ENCODE measurements at places on chromosomes 13 and 19.

GRCh38 chr19:32869966-32870573 lies 503 bp upstream of the SLC7A9 start:
- DNase-seq, result no peak

DNA sequence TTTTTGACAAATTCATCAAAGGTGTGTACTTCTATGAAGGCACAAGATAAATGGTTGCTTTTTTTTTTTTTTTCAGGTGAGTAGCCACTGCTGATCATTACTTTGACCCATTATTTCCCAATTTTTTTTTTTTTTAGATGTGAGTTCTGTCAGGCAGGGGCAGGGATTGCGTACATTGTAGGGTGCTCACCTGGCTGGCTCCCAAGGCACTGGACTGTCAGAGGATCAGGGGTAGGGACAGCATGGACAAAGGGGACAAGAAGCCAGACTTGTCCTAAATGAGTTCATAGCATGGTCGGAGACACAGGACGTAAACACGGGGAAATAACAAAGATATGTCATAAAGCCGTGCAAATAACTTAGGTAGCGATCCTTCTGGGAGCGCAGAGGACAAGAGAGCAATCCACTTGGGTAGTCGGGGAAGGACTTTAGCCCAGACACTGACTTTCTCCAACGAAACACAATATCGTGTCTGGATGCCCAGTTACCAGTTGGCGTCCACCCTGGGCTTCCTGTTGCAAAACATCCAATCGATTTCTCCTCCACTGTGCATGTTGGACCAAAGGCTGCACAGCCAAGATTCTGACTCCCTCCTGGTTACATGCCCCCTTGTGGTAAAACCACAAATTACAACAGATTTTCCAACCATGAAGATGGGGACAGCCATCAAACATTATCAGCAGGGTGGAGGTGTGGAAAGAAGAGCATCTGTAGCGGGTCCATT lies 27.5 kb upstream of the KATNAL1 start:
- peak; percentile 0 for DNase-seq

DNA sequence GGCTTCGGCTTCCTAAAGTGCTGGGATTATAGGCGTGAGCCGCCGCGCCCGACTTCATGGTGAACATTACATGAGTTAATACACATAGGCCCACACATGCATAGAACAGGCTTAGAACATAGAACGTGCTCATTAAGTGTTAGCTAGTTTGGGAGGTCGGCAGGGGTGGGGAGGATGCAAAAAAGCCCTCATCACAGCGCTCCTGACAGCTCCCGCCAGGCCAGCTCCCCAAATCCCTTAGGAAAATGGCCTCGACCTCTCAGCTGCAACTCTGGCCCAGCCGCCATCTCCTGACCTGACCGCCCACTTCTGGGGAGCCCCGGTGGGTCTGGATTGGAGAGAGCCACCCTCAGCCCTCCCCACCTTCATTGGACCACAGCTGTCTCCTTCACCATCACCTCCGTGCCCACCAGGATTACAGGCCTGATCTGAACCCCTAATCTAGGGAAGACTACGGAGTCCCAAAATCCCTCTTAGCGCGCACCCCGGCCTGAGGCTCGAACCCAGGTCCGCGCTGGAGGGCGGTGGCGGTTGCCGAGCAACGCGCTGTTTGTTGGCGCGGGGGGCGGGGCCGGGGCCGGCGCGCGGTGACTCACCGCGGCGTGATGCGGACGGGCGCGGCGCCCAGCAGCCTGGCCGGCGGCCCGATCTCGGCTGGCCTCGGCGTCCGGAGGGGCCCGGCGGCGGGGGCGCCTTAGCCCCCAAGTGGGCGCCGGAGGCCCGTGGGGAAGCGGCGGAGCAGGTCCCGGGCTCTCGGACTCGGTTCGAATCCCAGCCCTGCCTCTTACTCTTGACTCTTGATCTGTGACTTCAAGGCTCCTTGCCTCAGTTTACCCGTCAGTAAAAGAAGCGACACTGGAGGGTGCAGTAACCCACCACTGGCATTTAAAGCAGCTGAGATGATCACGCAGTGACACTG lies 26.7 kb upstream of the NANOS3 start:
- no peak for DNase-seq

DNA sequence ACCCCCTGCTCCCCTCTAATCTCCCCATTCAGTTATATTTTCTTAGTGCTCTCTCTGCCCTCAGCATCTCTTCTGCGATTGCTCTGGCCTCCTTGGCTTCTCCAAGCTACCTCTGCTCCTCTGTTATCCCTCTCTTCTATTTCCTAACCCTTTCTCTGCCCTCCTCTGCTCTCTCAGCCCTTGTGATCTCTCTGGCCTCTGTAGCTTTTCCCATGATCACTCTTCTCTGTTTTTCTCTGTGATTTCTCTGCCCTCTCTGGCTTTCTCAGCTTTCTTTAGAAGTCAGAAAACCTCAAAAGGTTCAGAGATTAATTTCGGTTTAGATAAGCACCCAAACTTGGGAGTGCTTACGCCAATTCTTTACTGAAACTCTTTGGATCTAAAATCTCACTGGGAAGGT lies 795.0 kb downstream of the DIAPH3 start:
- DNase-seq, result no peak

DNA sequence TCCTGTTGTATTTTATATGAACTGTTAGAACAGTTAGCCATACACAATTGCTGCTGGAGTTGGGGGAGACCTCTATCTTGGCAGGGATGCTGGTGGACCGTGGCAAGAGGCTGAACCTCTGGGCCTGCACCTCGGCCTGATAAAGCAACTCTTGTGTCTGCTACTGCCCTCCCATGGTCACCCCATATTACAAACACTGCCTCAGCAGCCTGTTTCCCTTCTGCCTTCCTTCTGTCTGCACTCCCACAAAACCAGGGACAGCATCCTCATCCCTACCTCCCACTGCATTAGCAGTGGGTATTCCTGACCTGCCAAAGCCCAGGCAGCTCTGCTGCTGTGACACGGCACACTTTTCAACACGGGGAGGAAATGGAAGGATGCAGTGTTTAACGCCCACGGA lies 456.4 kb downstream of the FGF14 start:
- no peak for DNase-seq

DNA sequence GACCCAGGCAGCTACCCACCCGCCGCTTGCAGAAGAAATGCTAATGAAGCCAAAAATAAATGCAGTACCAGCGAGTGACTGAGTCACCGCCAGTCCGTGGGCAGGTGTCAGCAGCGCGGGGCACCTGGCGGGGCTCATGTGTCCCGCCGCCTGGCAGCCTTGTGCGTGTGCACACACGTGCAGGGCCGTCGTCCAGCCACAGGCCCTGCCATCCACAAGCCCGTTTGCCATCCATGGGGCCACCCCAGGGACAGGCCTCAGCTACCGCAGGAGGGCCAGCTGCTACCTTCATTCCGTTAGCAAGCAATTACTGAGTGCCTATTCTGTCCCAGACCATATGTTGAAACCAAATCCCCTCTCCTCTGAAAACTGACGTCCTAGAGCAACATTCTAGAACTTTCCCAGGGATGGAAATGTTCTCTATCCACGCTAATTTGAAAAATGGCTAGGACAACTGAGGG lies 20.5 kb downstream of the NCAN start:
- no peak for DNase-seq

GRCh38 chr13:93422980-93423543 lies 196.5 kb downstream of the GPC6 start:
- no peak for DNase-seq

DNA sequence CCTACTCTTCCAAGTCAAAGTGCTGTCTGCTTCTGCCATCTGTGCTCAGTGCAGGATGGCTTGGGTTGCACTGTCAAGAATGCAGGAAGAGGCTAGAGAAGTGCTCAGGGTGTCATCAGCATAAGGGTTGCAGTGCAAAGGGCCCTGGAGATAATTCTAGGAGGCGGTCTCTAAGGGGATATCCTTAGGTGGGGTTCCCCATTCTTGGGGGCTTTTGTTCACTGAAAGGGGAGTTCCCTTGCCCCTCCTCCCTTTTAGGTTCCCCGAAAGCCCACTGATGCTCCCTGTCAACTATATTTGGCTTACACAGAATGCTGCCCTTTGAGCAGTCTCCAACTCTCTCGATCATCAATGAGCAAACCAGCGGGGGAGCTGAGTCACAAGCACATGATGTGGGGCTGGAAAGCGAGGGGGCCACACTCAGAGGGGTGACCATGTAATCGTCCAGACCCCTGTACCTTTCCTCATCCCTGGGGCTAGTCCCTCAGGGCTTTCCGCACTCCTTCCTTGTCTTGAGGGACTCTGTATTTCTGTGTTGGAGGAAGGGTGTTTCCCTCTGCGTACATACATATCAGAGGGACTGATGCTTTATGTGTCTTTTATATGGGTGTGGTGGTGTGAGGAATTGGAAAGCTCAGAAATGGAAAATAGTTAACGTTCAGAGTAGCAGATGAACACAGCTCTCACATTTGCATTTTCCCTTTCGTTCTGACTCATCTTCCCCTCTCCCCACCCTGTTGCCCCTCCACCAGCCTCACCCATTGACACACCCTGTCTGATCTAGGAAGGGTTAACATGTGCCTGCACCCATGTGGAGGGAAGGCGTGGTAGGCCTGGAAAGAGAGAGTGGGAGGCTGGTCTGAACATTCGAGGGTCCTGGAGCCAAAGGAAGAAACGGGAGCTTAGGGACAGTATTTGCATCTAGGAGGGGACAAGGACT lies 6.7 kb downstream of the ZBTB32 start:
- DNase-seq, result no peak

DNA sequence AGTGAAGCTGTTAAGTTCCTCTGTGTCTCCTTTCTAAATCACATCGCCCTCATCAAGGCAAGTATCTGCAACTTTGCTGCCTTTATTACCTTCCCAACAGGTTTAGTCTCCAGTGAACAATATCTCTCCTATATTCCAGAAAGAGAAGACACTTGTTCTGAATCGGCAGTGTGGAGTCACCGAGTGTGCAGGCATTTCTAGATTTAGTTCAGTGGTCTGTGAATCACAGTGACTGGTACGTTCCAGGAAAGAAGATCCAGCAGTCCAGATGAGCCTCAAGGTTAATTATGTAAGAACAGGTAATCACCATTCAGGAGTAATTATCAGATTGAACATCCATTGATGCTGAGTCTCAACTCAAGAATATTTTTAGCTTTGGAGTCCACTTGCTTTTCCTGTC lies 497.0 kb downstream of the FOXO1 start:
- DNase-seq, result no peak

GRCh38 chr13:50073340-50073739 lies 58.1 kb downstream of the KCNRG start:
- no peak for DNase-seq

GRCh38 chr19:29267701-29268100 lies 54.8 kb upstream of the UQCRFS1 start:
- no peak for DNase-seq

DNA sequence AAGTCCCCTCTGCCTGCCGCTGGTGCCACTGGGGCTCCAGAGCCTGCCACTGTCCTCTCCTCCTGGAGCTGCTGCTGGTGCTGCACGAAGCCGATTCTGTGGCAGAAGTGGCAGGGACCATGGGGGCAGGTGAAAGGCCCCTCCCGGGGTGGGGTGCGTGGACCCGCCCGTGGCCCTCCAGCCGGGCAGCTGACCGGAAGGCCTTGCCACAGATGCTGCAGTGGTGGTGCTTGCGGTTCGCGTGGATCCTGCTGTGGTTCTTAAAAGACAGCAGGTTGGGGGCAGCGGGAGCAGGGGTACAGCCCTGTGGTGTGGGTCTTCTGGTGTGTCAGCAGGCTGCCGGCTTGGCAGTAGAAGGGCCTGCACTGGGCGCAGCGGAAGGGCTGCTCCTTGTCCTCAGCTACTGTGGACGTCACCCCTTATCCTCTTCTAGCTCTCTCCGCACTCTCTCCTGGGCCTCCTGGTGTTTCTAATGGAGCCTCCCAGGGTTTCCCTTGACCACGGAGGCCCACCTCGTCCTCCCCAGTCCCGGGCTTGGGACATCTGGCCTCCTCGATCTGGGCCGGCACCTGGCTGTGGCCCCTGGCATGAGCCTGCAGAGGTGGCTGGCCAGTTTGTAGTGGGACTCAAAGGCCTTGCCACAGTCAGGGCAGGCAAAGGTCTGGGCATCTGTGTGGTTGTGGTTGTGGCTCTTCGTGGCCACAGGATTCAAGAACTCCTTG lies 380.4 kb downstream of the OLFM4 start:
- no peak for DNase-seq

DNA sequence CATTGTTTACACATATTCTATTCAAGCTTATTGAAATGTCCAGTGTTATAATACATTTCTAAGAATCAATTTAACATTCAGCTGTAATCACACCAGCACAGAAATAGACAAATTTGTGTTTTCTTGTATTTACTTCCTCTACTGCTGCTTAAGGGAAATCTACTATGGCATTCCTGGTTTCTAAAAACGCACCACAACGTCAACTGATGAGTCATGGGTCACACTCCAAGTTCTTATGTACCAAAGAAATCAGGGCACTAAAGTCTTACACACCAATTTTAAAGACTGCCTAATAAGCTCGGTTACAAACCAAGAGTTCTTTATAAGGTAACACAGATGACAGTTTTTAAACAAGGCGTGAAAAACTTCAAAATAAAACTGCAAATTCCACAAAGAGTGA lies 13.2 kb downstream of the LNX2 start:
- DNase-seq, result no peak

- no peak for DNase-seq
Observed at GRCh38 chr13:89832827-89833226, 1514.7 kb upstream of the MIR17HG start.

- DNase-seq, result no peak
Observed at GRCh38 chr13:36820222-36820621, 1.2 kb downstream of the RFXAP start.

- no peak for DNase-seq
Observed at GRCh38 chr13:72205773-72206172, 338.8 kb upstream of the DACH1 start.

DNA sequence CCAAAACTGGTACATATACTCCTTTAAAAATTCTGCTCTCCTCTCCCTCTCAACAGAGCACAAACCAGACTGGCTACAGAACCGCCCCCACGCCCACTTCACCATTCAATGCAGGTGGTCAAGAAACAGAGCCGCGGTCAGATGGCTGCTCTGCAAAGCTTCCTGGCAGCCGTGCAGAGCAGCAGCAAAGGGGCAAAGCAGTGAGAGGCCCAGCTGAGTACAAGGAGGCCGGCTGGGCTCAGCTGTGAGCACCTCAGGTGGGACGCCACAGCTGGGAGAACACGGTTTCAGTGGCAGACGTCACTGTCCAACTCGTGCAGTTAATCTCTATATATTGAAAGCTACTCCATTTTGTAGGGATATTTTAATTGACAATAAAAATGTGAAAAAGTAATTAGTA lies 8.3 kb downstream of the GRTP1 start:
- no peak for DNase-seq

DNA sequence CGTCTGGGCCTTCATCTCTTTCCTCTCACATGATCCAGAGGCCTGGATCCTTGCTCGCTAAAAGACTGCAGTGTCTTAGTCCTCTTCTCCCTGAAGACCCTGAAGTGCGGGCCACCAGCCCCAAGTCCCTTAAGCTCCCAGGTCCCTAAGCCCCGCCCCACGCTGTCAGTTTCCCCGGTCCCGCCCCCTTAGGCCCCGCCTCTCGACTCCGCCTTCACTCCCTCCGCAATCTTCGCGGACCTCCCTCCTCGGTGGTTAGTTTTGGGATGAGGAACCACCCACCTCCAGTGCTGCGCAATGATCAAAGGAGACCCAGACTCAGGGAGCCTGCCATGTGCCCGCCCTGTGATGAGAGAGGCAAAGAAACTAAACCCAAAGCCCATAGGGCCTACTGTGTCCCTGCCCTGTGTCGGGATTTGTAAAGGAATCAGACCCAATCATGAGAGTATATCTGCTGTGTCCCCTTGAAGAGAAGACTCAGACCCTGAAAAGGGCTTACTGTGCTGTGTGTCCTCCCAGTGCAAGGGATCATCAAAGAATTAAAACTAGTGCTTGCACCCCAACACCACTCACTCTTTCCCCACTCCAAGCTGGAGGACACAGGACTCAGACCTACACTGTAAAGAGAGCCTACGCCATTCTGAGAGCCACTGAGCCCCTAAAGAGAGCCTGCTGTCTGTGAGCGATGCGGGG lies 3.0 kb upstream of the COX6B1 start:
- DNase-seq, result peak; percentile 49
